Panc1 (cell line): ENCODE measurements at places on chromosomes 16 and 17.

GRCh38 chr17:8725881-8726876, 18.5 kb downstream of the CCDC42 start:
- no peak for DNase-seq

DNA sequence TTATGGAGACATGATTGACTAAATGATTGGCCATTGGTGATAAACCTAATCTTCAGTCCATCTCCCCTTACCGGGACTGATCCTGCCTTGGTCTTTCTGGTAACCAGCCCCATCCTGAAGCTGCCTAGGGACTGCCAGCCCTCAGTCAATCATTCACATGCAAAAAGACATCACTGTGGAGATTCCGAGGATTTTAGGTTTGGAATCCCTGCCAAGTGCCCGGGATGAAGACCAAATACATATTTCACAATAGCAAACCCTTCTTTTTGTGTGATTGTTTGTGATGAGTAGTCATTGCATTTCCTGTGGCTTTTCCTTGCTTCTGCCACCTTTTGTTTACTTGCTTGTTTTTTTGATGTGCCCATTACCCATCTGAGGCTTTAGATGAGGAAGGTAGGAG, 44.0 kb downstream of the EPN2 start:
- DNase-seq, result no peak

DNA sequence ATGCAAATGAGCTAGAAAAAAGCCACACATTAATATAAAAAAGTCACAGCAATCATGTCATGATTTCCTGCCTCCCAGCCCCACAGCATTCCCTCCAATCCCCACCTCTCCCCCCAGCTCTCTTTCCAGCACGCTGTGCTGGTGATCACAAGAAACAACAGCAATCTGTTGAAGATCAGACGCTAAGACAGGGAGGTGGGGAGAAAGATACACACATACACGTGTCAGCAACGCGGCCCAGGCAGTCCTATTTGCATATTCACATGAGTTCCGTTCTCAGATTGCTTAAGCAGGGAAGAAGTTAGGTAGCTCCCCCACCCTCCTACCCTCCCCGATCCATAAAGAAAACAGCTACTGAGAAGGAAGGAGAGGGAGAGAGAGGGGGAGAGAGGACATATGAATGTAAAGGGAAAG, 405.5 kb upstream of the PSMD7 start:
- no peak for DNase-seq

GRCh38 chr17:59287891-59288290, 43.6 kb upstream of the YPEL2 start:
- no peak for DNase-seq

DNA sequence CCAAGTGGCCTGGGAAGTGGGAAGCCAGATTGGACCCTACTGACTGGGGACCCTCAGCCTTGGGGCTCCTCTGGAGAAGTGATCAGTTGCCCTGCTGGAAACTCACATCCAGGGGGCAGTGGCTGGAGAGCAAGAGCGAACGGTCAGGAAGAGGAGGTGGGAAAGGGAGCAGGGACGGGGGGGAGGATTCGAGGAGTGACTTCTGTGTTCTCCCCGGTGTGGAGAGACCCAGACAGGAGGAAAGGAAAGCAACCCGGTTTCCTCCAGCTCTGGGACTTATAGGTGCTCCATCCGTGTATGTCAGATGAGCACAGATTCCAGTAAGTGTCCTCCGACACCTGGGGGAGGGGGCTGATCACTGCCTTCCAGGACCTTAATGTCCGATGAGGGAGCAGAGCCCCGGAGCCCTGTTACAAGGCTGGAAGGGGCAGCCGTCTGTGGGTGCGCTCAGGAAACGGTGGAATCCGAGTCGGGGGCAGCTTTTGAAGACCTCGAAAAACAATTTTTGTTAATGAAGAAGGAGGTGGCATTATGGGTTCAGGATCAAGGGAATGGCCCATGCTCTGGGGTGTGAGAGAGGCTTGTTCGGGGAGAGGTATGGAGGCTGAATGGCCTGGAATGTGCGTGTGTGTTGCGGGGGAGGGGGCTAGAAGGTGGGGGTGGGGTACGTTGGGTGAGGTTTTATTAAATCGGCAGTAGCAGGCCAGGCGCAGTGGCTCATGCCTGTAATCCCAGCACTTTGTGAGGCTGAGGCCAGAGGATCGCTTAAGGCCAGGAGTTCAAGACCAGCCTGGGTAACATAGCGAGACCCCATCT, 34.8 kb upstream of the NDRG4 start:
- DNase-seq, result no peak

DNA sequence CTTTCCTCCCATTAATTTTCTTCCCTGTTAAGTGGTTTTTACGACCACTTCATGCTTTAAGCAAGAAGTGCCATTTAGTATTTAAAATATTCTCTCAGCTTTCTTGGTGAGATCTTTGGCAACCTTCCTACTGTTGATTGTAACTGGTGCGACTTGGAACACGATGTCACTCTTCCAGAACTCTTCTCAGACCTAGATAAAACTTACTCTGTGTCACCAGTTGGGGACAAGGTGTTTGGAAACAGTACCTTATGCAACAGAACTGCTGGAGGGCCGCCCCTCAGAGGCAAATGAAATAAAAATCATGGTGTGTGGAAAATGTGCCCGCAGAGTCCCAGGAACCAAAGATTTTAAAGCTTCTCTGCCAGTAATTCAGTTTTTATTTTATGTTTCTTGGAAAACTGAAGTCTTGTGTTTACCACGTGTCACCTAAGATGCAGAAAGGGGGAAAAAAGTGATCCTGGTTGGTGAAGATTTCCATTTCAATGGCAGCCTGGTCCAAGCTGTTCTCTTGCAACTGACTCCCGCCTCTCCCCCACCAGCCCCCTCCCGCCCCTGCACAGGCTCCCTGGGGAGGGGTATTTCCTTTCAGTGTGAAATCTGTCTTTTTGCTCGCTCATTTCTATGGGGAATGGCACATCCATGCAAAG, 7.2 kb upstream of the HSD11B2 start:
- no peak for DNase-seq

DNA sequence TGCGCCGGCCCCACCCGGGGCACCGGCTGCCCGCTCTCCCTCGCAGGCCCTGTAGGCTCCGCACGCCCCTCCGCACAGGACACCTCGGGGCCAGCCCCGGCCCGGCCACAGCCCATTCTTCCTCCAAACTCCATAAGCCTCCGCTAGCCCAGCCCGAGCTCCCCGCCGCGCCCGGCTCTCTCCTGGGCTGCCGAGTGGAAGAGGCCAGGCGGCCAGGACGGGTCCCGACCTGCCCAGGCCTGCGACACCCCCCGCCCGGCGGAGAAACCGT, 397 bp downstream of the NCOR1 start:
- no peak for DNase-seq

- DNase-seq, result no peak
Measured at GRCh38 chr16:58152246-58152868, 23.2 kb upstream of the CFAP20 start.

GRCh38 chr17:18961634-18962493, 9.9 kb downstream of the SLC5A10 start:
- DNase-seq, result no peak

DNA sequence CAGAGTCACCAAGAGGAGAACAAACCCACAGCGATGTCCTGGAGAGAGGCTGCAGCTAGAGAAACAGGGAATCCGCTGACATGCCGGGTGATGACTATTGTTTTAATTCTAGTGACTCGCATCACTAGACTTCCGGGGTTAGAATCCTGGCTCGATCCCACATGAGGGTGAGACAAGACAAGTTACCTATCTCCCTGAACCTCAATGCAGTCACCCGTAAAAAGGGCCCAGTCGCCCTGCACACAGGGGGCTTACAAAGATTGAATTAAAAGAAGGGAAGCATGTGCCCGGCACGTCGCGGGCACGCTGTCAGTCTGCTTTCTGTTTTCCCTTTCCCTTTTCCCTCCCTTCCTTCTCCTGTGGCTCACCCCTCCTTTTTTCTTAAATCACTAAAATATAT, 212.9 kb upstream of the FOXF1 start:
- no peak for DNase-seq

GRCh38 chr16:30439720-30440348, 5.8 kb downstream of the SEPHS2 start:
- no peak for DNase-seq

DNA sequence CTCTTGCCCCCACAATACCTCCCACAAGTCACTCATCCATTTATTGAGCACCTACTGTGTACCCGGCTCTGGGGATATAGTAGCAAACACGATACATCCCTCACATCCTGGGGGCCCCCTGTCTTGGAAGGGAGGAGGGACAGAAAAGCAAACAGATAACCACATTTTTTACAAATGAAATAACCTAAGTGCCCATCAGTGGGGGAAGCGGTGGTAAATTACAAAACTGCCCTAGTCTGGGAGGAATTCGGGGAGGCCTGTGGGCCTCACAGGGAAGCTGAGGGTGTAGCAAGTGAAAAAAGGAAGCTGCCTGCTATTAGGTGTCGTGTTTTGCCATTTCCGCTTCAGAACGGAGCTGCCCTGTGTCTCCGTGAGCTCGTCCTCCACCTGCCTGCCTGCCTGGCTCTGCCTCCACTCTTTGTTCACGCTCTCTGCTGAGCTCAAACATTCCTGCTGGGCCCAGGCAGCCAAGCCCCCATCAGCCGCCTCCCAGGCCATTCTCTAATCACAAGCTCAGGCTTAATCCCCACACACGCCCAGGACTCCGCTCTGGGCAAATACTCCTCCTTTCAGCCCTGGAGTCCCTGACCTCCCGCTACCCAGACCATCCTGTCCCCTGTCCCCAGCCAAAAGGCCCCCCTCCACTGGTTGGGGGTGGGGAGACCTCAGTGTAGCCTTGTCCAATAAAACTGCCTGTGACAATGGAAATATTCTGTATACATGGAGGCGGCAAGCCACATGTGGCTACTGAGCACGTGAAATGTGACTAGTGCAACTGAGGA, 10.2 kb upstream of the SEC14L5 start:
- no peak for DNase-seq

DNA sequence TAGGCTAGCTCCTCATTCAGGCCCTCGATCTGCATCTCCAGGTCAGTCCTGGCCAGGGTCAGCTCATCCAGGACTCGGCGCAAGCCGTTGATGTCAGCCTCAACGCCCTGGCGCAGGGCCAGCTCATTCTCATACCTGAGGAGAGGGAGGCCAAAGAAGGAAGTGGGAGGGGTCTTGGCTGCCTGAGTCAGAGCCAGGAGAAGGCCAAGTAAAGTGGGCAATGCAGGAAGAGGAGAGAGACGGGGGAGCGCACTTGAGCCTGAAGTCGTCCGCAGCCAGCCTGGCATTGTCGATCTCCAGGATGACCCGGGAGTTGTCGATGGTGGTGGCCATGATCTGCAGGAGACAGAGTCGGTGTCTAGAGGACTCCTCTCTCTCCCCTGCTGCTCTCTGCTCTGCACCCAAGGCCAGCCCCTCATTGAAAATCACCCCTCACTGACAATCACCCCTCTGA, 1.8 kb downstream of the KRT15 start:
- DNase-seq, result no peak

DNA sequence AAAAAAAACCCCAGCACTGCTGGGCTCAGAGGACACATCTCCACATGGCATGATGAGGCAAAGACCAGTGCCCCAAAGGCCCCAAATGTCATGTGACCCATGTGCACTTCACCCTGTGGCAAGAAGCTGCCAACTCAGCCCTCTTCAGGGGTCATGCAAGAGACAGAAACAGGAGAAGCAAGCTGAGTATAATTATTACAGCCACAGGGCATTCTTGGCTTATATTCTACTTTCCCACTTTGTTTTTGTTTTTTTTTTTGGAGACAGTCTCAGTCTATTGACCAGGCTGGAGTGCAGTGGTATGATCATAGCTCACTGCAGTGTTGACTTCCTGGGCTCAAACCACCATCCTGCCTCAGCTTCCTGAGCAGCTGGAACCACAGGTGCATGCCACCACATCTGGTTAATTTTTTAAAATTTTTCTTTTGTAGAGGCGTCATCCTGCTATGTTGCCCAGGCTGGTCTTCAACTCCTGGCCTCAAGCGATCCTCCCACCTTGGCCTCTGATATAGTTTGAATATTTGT, 32.7 kb upstream of the LITAF start:
- DNase-seq, result no peak

DNA sequence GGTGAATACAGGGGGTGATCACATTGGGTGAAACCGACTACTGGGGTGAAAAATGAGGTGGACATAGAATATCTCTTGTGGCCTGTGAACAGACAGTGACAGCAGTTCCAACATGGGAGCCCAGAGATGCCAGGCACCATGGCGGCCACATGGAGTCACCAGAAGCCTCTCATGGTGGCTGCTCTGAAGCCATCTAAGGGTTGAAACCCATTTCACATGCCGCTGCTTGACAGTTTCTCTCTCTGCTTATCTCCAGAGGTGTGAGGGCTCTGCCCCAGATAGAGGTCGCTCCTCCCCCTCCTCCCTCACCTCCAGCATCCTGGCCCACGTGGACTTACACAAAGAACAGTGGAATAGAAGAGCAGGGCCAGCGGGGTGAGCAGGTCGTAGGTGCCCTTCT, 37.9 kb upstream of the PIK3R6 start:
- no peak for DNase-seq

DNA sequence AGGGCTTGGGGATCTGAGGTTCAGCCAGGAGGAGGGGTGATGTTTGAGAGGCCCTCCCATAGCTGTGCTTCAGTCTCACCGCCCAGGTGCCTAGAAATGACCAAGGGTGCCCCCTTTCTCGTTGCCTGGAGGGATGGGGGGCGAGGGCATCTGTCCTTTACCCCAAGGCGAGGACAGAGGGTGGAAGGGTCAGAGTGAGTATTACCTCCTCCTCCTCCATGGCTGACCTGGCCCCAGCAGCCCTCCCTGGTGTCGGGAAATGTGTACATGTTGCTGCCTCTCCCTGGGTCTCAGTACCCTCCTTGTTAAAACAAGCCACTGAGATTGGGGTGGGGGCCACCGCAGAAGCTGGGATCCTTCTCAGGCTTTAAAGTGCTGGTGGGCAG, 2.4 kb downstream of the NECAB2 start:
- no peak for DNase-seq

- DNase-seq, result no peak
Measured at GRCh38 chr17:5772720-5773119, 188.4 kb upstream of the NLRP1 start.

- no peak for DNase-seq
Measured at GRCh38 chr17:48143629-48144028, 36.1 kb downstream of the SNX11 start.

- DNase-seq, result no peak
Measured at GRCh38 chr17:82236142-82236971, 7.5 kb downstream of the SLC16A3 start.

DNA sequence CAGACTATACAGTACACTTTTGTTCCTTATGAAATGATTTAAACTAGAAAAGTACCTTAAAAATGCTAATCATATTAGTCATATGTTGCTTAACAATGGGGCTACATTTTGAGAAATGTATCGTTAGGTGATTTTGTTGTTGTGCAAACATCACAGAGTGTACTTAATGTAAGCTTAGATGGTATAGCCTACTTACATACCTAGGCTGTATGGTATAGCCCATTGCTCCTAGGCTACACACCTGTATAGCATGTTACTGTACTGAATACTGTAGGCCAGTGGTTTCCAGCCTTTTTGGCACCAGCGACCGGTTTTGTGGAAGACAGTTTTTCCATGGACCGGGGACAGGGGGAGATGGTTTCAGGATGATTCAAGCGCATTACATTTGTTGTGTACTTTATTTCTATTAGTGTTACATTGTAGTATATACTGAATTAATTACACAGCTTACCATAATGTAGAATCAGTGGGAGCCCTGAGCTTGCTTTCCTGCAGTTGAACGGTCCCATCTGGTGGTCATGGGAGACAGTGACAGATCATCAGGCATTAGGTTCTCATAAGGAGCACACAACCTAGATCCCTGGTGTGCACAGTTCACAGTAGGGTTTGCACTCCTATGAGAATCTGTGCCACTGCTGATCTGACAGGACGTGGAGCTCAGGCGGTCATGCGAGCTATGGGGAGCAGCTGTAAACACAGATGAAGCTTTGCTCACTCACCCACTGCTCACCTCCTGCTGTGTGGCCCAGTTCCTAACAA, 35.0 kb upstream of the MRC2 start:
- DNase-seq, result no peak
